Sigmoid colon (tissue), 7 donors: ENCODE measurements at places on chromosomes 7 and 10.
A peak's percentile ranks its signal among the peaks of the same experiment; 100 is the strongest.

GRCh38 chr7:84271543-84271942, 77.0 kb upstream of the SEMA3A start:
- DNase-seq = no peak

DNA sequence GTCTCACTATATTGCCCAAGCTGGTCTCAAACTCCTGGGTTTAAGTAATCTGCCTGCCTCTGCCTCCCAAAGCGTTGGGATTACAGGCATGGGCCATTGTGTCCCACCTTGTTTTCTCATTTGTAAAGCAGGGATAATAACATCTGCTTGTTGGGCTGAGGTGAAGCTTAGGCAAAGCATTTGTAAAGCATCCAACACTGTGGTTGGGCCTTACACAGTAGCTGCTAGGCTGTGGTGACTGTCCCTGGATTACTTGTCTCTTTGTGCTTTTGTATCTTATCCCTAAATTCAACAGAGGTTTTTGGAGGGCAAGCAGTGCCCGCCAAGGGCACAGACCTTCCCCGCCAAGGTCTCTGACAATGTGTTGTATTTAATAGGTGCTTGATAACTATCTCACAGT, 14.3 kb downstream of the HKDC1 start:
- DNase-seq = no peak

DNA sequence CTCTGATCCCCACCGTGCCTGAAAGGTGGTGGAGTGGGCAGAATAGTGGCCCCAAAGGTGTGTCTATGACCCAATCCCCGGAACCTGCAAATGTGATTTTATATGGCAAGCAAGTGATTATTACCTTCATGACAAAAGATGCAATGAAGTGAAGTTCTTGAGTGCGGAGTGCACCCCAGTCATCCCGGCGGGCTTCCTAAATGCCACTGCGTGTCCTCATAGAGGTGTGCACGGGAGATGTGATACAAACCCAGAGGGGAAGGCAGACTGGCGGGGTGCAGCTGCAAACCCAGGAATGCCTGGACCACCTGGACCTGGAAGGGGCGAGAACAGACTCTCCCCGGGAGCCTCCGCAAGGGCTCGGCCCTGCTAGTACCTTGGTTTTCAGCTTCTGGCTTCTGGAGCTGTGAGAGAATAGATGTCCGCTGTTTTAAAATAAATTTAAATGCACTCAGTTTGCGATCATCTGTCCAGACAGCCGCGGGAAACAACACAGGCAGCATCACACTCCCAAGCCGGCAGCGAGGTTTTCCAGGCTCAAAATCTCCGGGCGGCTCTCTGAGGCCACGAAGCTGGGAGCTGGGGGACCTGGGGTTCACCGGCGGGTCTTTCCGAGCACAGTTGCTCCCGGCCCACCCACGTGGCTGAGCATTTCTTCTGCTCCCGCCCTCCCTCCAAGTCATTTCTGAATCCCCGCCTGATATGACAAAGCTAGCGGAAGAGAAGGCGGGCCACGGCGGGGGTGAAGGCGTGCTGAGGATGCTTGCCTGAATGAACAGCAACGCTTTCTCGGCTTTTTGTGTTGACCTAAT, 50.4 kb upstream of the EBF3 start:
- DNase-seq = no peak

GRCh38 chr10:3573498-3573897, 211.5 kb downstream of the KLF6 start:
- no peak for DNase-seq

DNA sequence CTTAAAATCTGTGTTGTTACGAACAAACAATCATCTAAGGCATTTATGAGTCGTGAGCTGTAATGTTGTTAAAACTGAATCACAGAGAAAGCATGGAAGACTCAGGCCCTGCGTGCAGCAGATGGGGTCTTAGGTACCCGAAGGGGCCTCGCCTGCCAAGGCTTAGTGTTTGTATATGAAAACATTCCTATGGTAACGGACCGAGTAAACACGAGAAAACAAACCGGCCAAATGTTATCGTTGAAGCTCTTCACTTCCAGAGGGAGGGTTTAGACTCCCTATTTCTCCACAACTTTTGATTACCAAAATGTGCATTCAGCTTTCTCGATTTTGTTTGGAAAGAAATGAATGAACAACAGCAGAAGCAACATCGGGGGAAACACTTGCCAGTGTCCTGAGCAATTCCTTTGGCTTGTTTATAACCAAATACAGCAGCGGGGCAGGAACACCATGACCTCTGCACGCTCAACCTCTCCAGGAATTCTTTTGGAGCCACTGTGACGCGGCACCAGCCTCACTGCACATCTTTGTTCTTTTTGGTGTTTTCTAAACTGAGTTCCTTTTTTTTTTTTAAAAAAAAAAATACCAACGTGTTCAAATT, 121.6 kb upstream of the KLF6 start:
- peak; percentile 82 for DNase-seq

DNA sequence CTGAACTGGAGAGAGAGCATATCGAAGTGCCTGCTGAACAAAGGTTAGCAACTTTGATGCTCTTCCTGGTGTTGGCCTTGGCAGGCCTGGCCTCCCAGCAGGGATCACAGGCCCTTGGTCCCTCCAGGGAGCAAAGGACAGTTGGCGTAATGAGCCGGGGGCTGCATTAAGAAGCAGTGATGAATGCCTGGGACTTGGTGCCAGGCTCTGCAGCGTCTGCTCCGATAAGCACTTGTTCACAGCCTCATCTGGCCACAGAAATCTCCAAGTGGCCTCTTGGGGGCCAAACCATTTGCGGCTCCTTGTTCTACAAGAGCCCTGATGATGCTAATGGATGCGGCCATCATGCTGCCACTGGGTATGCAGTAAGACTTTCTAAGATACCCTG, 31.8 kb downstream of the CRHR2 start:
- peak; percentile 36 for DNase-seq

- no peak for DNase-seq
Observed at GRCh38 chr7:137354961-137355360, 11.4 kb upstream of the PTN start.

DNA sequence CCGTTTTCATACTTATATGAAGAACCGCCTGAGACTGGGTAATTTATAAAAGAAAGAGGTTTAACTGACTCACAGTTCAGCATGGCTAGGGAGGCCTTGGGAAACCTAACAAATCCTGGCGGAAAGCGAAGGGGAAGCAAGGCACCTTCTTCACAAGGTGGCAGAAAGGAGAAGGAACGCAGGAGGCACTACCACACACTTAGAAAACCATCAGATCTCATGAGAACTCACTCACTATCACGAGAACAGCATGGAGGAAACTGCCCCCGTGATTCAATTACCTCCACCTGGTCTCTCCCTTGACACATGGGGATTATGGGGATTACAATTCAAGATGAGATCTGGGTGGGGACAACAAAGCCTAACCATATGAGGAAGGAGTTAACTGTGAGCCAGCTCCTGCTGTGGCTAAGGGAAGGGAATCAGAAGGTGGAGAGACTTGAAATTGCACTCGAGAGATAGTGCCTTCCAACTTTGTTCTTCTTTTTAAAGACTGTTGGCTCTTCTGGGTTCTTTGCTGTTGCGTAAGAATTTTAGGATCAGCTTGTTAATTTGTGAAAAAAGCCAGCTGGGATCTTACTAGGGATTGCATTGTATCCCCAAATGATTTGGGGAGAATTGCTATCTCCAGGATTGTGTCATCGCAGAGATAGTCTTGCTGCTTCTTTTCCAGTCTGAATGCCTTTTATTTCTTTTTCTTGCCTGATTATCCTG, 21.0 kb downstream of the OPTN start:
- DNase-seq = no peak

- DNase-seq = no peak
Observed at GRCh38 chr10:62580396-62580795, 206.2 kb downstream of the ZNF365 start.

DNA sequence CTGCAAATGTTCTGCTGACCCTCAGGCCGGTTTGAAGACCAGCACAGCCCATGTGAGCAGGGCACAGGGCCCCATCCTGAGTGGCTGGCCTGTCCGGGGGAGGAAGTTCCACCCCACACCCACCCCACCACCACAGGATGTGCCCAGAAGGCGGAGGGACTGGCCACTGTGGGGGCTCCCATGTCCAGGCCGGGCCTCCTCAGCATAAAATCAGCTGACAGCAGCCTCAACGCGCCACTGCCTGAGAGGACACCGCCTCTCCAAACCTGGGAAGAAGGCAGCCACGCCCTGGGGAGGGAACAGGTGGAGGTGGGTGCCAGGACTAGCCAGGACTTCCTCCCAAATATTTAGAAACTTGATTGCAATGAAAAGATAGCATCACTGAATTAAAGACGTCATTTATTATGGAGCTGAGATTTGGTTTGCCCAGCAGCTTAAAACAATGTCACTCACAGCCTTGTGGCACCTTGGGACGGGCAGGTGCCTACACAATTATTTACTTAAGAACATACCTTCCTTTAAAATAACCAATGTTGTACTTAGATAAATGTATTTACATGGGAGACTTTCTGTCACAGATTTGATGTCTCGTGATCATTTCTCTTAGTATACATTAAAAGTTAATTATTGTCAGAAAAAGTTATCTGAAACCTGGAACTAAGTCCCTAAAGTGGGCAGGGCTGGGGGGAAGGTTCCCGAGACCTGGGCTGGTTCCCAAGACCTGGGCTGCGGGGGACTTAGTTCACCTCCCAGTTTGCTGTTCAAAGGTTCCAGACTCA, 27.3 kb upstream of the FAM20C start:
- peak; percentile 63 for DNase-seq

- no peak for DNase-seq
Observed at GRCh38 chr7:122762071-122762470, 59.3 kb upstream of the RNF148 start.

- DNase-seq = peak; percentile 86
Observed at GRCh38 chr7:130010689-130011412, 40.3 kb downstream of the ZC3HC1 start.
